ENCODE measurements at places on chromosomes 11 and 22.

GRCh38 chr11:108698844-108699642, 34.2 kb downstream of the DDX10 start:
- DNase-seq: no peak

DNA sequence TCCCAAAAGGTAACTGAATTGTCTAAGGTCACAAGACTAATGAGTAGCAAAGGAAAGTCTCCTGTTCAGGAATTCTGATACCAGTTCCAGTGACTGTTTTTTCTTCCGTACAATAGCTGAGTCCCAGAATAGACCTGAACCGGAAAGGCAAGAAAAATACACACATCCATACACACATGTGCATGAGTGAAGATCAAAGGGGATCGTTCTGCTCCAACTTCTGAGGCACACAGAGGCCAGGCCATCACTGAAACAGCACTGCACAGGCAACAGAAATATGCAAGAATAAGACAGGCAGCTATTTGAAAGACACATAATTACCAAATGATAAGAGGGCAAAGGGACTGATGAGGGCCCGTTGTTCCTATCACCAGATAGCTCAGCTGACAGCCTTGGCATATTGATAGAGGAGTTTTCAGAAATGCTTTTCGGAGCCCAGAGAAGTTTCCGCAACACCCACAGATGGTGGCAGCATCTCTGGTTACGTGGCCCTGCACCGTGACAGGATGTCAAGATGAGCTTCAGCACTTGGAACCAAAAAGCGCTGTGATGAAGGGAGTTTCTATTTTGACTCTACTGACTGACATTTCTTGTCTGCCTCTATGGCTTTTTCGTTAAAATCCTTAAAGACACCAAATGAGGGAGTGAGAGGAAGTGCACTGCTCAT, 280.6 kb downstream of the LARGE1 start:
- no peak for DNase-seq

DNA sequence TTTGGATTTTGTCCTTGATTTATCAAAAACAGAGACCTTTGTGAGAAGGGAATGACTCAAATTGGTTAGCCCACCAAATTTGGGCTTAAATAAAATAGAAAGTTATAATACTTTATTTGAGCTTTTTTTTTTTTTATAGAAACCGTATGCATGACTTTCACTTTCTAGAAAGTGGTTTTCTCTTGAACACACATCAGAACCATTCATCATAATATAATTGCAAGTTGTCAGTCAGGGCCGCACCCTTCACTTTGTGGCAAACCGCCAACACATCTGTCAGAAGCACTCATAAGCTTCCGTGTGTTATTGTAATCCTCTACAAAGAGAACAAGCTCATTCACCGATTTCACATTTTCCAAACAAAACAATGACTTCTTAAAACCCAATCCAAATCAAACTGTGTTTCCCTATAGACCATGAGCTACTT, 76.1 kb downstream of the SOX6 start:
- no peak for DNase-seq

DNA sequence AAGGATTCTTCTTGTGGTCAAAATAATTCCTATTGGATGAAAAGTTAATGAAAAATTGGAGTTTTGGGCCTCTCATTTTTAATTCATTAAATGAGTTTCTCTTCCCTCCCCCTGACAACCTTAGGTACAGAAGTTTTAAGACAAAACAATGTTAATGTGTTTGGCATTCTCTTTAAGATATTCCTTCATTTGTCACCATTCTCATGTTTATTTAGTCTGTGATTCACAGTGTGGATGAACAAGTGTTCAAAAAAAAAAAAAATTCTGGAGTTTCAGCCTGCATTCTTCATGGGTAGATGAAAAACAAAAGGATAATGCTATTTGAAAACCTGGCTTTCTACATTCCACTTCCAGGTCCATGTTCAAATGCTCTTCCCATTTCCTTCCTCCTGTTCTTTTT, 172.6 kb upstream of the LUZP2 start:
- no peak for DNase-seq

GRCh38 chr11:79822766-79823165, 381.9 kb upstream of the TENM4 start:
- no peak for DNase-seq

GRCh38 chr11:7537265-7537664, 23.5 kb downstream of the PPFIBP2 start:
- DNase-seq: no peak

GRCh38 chr11:62922189-62922589, 1.0 kb upstream of the CHRM1 start:
- DNase-seq: no peak

DNA sequence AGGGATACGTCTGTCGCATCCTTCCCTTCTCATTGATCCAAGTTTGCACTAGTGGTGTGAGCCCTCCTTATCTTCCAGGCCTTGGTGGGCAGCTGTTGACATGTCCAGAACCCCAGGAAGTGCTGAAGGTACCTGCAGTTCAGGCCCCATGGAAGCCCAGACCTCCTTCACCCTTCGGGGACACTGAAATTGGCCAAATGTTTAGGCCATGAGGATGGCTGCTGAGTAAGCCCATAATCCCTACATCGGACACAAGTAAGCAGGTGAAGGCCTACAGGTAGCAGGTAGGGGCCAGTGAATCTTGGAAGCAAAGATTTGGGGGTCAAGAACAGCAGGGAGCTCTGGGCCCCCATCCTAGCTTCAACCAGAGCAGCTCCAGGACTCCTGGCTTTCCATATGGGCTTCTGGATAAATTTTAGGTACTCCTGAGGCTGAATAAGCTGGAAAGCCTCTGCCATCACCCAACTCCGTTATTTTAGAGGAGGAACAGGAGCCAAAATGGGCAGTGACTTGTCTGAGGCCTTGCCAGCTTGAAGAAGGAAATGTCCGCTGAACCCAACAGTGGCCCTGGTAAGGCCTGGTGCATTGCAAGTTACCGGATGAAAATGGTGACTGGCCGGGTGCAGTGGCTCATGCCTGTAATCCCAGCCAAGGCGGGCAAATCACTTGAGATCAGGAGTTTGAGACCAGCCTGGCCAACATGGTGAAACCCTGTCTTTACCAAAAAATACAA, 45.2 kb downstream of the MORC2 start:
- no peak for DNase-seq

DNA sequence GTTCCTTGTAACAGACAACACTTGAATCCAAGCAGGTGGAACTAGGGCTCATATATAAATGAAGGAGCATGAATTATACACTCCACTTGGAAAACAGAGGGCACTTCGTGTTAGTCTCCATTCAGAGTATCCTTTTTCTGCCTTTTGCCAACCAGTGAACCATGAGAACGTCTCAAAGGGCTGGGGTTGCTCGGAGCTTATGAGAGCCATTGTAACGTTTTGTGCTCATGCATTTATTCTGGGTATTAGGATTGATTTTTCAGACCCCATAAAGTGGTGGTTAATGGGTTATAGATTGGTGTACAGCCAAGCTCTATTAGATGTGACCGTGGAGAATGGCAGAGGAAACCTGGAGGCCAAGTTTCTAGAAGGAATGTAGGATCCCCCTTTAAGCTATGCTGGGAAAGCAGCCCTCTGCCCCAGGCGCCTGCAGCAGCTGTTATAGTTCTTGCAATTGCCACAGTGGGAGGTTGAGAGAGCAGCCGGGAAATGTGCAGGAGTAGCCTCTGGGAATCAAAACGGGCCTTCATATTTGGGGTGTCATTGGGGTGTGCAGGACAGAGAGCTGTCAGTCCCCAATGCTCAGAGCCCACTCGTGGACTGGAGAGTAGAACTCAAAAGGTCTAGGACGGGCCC, 54.6 kb upstream of the ASPHD2 start:
- no peak for DNase-seq

DNA sequence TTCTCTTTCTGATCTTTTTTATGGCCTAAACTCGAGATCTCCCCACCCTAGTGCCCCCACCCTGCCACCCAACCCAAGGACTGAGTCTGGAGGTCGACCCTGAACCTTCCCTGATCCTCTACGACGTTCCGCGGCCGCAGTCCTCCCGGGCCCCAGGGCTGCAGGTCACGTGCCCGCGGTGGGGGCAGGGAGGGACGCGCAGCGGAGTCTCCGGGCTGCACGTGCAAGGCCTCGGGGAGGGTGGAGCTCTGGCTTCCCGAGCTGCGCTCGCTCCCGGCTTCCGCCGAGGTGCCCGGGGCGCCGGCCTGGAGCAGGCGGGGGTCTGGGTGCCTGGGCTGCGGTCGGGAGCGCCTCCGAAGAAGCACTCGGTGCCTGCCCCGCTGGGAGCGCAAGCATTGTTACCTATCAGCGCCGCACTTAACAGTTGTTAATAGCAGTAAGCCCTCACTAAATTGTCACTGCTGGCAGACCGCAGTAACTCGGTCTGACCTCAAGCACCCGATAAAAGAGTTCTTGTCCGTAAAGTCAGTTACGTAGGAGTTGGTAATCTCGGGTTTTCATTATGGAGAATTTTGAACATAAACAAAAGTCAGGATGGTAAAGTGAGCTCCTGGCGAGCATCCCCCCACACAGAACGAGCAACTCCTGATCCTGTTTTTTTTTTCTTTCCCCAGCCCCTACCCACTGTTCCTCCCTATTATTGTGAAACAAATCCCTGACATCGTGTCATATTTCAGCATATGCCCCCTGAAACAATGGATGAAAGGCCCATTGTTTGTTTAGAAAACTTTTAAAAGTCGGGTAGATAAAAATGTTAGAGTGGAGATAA, 69.7 kb upstream of the EP300 start:
- DNase-seq: peak; percentile 92

- no peak for DNase-seq
Observed at GRCh38 chr11:134701564-134702165, 289.6 kb upstream of the B3GAT1 start.

DNA sequence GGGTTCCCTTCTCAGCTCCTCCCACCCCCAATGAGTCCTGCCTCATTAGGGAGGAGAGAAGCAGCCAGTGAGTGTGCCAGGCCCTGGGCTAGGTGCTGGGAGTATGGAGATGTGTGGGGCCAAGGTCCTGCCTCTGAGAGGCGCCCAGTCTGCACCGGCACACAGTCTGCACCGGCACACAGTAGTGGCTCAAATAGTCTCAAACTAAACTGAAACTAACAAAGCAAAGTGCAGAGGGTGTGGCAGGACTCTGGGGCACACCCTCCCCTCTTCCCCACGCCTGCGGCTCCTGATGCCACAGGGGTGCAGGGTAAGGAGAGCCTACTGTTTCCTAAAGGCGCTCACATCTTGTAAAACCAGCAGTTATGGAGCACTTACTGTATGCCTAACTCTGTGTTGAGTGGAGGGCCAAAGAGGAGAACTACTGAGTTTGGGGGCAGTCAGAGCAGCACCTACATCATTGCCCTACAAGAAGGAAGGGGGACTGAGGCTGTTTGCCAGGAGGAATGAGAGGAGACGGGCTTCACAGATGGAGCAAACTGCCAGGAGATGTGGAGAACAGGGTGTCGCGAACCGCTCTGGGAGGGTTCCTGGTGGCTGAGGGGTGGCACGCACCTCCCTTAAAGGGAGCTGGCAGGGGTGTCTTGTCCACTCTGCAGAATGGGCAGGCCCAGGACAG, 939 bp upstream of the SH3BP1 start:
- DNase-seq: no peak

DNA sequence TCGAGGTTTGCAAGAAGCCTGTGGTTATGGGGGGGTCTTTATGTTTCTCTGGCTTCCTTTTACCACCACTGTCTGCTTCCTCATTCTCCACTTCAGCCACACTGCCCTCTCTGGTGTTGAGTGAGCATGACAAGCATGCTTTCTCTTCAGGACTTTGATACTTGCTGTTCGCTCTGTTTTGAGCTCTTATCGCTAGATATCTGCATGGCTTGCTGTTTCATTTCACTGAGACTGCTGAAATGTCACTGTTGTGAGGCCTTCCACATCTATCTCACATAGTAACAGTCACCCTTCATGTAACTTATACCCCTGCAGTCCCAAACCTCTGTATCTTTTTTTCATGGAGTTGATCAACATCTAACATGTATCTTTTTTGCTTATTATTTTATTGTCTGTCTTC, 59.8 kb downstream of the TMEM135 start:
- no peak for DNase-seq

DNA sequence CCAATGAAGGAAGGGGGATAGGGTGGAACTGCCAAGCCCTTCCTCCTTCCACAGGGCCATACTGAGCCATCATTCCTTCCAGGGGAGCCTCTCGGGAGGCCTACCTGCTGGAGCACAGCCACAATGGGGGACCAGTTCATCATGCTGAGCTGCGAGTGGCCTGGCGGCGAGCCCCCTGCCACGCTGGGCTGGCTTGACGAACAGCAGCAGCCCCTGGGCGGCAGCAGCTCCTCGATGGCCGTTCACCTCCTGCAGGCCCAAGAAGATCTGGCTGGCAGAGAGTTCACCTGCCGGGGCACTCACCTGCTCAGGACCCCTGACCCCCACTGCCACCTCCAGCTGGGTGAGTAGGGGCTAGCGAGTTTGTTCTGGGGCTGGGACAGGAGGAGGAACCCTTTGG, 5.9 kb downstream of the VSIG10L2 start:
- DNase-seq: no peak

GRCh38 chr11:124174001-124174583, 9.1 kb upstream of the OR10D3 start:
- DNase-seq: no peak

DNA sequence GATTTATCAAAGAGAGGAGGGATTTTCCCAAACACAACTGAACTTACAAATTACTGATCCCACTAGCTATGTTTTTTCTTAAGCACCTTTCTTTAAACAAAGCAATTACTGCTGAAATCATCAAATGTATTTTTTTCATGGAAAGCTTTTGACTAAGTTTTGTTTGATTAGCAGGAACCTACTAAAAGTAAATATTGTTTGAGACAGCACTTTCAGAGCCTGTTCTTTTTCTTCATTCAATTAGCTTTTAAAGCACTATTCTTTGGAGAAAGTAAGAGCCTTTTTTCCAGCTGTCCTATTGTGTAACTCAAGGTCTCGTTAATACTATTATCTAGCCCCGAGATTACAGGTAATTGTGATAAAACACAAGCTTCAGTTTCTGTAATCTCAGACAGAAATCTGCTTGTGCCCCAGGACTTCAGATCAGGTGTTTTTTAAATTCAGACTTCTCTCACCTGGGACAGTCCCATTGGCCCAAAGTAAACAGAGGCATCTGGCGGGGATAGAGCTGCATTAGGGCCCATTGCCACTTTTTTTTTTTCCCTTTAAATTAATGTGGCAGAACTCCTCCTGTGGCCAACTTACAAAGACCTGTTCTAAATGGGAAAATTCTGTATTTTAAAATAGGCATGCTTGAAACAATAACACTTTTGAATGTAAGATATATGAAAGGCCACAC, 11.0 kb downstream of the CSTPP1 start:
- DNase-seq: no peak

GRCh38 chr11:69002570-69003231, 10.3 kb downstream of the MRGPRF start:
- no peak for DNase-seq

DNA sequence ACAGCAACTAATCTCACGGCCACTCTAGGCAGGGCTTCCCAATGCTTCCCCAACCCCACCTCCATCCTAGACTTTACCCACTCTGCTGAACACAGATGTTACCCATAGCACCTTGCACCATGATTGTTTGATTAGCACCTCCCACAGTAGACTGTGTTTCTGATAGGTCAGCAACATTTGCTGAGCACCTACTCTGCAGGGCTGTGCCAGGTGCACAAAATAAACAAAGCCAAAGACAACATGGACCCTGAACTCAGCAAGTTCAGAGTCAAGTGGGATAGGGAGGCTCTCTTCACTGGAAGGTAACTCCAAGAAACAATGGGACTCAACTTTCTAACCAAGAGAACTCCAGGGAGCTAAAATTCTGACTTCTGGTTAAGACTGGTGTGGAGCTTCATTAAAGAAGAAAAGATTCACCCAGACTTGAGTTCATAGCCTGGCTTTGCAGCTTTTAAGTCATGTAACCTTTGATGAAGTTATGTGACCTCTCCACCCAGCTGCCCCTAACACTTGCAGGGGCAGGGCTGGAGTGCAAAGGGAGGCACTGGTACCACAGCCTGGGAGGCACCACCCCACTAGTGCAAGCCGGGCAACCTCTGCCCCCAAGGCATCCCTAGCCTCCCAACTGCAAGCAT, 6.7 kb upstream of the RTN4RL2 start:
- peak; percentile 8 for DNase-seq

Data from PC-9 (cell line).